Mesothelial cell of epicardium (in vitro differentiated cells): ENCODE measurements at places on chromosomes 16 and 17.

GRCh38 chr16:12120217-12120981, 143.9 kb downstream of the SNX29 start:
- H3K36me3 ChIP-seq = peaks cover 2% of the 10 kb centered on the region
- no peak for DNase-seq
- no peak overlapping the region for H3K4me3 ChIP-seq
- H3K4me1 ChIP-seq = peaks cover 26% of the 10 kb centered on the region
- H3K27me3 ChIP-seq = no peaks in the 10 kb centered on the region

- peak overlapping the region; percentile 9 for H3K27ac ChIP-seq
- peaks cover 17% of the 10 kb centered on the region for H3K4me1 ChIP-seq
Measured at GRCh38 chr16:85321509-85322271, 209.4 kb upstream of the CIBAR2 start.

DNA sequence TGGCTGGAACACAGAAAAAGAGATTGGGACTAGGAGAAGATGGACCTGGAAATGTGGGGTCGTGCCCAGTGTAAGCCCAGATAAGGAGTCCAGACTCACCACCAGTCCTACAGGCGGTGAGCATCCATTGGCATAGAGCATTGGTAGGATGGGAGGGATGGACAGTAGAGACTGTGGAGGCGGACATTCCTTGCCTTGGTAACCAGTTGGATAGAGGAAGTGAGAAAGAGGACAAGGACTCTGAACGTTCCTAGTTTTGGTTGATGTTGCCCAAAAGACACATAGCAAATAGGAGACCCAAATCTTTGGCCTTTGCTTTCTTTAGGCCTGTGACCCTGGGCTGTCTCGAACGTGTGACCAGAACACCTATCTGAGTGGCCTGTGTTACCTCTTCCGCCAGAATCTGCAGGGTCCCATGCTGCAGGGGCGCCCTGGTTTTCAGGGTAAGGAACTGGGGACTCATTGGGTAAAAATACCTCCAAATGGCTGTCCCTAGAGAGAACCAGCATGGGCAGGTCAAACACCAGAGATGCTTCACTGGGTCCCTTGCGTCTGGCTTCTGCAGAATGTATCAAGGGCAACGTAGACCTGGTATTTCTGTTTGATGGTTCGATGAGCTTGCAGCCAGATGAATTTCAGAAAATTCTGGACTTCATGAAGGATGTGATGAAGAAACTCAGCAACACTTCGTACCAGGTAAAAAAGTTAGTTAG, 6.4 kb downstream of the ITGAL start:
- no peaks in the 10 kb centered on the region for H3K36me3 ChIP-seq
- H3K4me3 ChIP-seq = no peak overlapping the region

- no peaks in the 10 kb centered on the region for H3K36me3 ChIP-seq
- no peaks in the 10 kb centered on the region for H3K4me1 ChIP-seq
- no peak overlapping the region for H3K4me3 ChIP-seq
- DNase-seq = no peak
Measured at GRCh38 chr17:15012351-15012980, 252.7 kb downstream of the PMP22 start.

GRCh38 chr17:60653569-60653968, 24.1 kb upstream of the BCAS3 start:
- DNase-seq = no peak
- no peak overlapping the region for H3K27ac ChIP-seq
- H3K4me3 ChIP-seq = no peak overlapping the region
- no peaks in the 10 kb centered on the region for H3K27me3 ChIP-seq
- peaks cover 52% of the 10 kb centered on the region for H3K36me3 ChIP-seq
